Upper lobe of right lung (tissue), 1 donor: ENCODE measurements at places on chromosomes 7 and 10.

DNA sequence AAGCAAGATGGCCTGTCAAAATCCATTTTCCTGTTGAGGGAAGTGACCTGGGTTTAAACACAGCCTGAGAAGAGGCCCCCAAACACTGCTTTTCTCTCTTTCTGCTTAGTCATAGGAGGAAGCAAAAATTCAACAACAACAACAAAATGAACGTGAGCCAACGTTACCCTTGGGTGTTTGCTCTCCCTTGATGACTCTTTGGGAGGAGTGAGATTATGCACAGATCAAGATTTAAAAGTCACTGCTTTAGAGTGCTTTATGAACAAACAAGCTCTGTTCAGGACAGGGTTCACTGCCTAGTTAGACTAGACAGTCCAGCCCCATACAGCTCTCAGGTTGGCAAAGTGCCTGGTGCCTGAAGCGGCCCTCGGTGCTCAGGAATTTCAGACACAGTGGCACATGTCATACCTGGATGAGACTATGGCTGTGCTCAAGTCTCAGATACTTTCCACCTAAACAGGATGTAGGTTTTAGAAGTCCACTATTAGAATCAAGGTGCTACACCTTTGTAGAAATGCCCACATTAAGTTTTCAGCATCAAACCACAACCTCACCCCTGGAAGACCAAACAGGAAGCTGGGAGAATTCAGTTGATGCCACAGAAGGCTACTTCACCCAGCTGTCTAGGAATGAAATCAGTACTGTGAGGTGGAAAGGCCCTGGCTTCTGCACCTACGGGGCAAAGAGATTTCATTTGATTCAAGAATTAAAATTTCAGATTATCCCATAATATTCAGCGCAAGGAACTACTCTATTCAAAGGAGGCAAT, 38.7 kb downstream of the DENND11 start:
- no peak for DNase-seq

- no peak for DNase-seq
Observed at GRCh38 chr10:16943295-16944285, 126.4 kb upstream of the RSU1 start.

DNA sequence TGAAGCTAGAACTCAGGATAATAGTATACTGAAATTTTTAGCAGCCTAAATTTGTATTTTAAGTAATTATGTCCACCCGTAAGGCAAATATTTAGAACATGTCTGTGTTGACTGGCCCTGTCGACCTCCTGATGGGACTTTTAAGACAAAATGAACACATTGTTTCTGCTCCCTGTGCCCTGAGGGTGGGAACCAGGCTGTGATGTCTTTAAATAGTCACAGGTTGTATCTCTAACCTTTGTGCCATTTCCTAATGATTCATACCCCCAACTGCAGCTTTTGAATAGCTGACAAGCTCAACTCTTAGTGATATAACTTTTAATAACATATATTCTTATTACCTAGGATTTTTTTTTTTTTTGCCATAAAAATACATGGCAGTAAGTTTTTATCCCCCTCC, 494.9 kb upstream of the AKR1E2 start:
- no peak for DNase-seq

GRCh38 chr10:56091872-56092271, 269.2 kb downstream of the ZWINT start:
- no peak for DNase-seq

DNA sequence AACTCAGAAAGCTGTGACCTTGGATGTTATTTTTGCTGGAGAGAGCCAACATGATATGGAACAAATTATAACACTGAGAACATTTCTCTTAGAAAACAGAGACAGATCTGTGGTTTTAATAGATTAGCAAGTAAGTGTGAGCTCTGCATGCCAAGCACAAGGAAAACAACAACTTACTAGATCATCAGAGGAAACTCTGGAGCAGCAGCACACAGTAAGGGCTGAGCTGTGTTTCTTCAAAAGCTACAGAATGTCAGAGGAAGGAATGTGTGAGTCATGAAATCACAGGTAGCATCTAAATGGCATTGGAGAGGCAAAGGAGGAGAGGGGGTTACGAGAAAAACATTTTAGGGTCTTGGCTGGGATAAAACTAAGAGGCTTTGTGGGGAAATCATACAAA, 283.4 kb upstream of the FZD8 start:
- DNase-seq: no peak

GRCh38 chr10:121289800-121290199, 308.4 kb downstream of the FGFR2 start:
- no peak for DNase-seq

- no peak for DNase-seq
Observed at GRCh38 chr7:87575521-87575920, 25.2 kb downstream of the ABCB1 start.

GRCh38 chr7:81297317-81297716, 378.5 kb upstream of the SEMA3C start:
- no peak for DNase-seq

DNA sequence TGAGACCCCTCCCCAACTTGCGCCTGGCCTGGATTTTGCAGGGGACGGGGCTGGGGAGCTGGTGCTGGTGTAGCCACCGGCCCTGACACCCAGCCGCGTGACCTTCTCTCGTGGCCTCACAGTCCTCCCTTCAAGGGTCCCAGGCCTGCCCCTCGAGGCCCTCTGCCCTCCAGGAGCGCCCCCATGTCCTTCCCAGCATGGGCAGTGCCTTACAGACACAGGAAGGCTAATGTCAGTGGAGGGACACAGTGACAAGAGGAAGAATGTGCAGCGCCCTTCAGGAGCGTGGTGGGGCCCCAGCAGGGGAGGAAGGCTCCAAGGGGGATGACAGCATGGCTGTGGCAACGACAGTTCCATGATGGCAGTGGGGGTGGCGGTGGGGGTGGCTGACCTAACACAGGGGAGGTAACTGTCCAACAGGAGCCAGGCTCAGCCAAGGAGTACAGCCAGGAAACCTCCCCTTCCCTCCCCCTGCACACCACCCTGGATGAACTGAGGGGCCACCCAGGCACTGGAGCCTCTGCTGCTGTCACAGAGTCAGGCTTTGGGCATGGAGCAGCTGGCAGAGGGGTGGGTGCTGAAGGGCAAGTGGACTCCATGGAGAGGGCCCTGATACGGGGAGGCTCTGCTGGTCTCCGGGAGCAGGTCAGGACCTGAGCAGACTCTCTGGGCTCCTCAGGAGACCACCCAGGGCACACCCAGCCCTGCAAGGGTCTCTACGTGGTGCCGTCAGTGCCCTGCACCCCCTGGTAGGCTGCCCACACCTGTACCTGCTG, 76.0 kb upstream of the RET start:
- peak; percentile 55 for DNase-seq

DNA sequence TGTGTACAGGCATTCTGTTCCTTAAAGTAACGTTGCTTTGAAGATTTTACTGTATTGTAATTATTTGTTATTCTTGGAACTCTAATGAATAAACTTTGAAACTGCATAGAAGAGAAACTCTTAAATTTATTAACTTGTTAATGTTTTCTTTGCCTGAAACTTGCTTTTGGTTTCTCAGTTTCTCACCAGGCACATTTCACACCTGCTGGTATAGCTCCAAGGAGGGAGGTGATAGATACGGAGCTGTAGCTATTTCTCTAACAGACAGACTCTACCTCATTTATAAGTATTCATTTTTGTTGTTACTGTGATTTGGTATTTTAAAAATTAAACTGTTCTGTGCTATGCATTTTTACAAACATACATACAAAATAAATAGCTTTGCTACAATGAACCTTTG, 32.7 kb downstream of the R3HCC1L start:
- DNase-seq: no peak

DNA sequence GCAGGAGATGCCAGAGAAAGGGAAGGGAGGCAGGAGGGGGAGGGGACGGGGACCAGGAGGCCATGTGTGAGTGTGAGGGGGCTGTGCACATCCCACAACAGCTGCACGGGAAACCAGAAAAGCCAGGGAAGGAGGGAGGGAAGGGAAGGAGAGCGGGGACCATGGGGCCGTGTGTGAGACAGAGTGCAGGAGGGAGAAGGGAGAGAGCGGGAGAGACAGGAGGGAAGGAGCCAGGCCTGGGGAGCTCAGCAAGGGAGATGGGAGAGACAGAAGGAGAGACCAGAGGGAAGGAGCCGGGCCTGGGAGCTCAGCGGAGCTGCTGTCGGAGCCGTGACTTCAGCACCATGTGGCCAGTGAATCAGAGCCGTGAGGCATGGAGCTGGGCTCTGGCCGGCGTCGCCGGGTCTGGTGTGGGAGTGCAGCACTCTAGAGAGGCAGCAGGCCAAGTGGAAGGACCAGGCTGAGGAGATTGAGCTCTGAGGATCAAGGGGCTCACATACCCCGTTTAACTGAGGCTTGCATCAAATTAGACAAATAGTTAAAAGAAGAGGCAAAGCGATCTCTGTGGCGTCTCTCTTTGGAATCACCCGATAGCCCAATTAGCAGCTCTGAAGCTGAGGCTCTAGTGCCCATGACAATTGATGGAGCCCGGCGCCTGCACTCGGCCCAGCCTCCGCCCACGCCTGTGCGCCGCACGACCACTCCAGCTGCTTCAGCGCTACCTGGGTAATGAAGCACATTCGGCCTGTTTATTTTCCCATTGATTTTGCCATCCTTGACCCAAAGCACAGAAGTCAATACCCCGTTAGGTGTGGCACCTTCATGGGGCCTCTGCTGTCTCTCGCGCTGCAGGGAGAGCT, 150.4 kb downstream of the MAD1L1 start:
- DNase-seq: no peak

DNA sequence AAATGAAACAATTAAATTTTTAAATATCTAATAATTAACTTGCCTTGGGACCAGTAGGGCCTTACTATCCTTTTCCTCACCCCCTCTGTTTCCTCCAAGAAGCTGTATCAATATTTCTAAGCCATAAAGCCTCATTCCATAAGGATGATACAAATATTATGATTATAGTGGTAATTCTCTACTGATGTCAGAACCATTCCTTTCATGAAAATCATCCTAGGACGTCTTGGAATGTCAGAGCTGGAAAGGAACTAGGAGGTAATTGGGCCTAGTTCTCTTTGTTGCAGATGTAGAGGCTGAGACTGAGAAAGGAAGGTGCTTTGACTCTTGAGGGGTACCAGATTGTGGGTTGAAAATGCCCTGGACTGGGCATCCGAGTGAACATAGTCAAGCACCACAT, 766.7 kb upstream of the GHITM start:
- DNase-seq: no peak

GRCh38 chr7:97022491-97023306, 1.9 kb downstream of the DLX5 start:
- no peak for DNase-seq

DNA sequence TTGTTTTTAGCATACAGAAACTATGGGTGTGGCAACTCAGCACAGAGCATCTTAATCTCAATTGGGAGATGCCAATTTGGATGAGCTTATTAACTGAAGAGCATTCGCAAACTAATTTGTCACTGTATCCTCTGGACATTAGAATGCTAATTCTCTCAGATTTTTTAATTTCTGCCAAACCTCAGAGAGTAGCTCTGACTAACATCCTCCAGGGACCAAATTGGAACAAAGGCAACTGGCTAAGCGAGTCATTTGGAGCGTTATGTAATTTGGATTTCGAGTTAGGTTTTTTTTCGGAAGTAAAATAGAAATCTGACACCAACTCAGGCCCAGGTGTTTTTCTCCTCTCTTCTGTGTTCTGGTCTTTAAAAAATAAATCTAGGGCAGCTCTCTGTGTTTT, 201.9 kb downstream of the BMPER start:
- no peak for DNase-seq

GRCh38 chr7:69276011-69276729, 322.1 kb upstream of the AUTS2 start:
- no peak for DNase-seq

DNA sequence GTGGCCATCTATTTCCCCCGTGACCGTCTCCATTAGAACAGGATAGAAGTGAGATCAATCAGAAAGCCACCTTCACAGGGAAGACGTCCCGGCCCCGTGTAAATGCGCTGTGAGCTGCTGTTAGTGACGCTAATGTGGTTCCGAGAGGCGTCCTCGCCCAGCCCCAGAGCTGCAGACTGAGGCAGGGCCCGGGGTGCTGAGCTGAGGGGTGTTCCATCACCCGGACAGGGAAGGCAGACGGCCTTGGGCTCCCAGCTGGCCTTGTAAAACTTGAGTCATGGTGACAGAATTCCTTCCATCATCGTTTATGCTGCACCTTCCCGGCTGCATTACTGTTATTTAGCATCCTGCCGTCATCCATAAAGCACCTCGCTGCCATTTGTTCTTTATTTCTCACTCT, 195.3 kb upstream of the CTBP2 start:
- no peak for DNase-seq

- no peak for DNase-seq
Observed at GRCh38 chr10:121851786-121852185, 76.0 kb downstream of the ATE1 start.

DNA sequence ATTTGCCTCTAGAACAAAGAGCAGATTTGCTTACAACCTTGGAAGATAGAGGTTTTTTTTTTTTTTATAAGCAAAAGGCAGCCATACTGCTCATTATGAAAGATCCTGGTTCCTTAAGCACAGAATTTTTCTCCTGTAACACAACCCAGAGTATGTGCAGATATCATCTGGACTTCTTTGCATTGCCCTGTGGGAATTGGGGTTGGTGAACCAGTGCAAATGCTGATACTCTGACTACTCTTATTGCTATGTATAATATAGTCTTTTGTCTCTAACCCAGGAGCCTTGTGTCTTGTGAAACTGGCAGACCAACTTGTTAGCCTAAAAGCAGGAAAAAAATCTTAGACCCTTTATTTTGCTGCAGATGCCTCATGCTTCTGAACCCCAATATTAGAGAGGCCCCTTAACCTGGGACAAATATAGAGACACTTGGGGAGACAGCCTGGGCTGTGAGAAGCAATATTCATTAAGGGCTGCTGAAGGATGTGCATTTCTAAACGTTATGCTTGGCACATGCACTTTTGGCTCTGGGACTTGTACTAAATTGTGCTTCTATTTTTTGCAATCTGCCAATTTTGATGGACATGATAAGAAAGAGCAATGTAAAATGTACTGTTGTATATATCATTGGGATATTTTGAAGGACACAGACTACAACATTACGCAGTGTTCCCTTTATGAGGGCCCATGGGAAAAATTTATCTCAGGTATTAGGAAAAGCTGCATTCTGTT, 78.9 kb downstream of the ANLN start:
- no peak for DNase-seq

GRCh38 chr10:24816868-24817396, 93.2 kb upstream of the ARHGAP21 start:
- no peak for DNase-seq

GRCh38 chr10:102344067-102344466, 51.4 kb upstream of the NFKB2 start:
- DNase-seq: no peak

DNA sequence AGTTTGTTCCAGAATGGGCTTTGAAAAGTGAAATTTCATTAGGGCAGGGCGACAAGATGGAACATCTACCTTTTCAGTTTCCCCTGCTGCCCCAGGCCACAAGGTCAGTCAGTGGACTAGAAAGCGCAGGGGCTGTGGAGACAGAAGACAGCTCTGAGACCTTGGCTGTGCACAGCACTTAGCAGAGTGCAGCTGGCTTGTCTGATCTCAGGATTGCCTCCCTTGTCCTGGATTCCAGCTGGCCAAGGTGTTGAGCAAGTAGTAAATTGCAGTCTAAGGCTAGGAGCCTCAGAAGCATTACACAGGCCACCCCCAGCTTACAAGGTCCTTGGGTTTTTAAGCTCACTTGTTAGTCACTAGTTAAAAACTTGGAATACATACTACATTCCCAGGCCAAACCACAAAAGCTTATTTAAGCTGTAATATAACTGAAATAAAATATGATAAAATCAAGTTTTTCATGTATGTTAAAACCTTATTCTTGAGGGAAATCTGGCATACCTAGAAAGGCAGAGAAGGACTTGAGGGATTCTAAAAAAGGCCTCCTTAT, 67.3 kb upstream of the NPY start:
- no peak for DNase-seq

- DNase-seq: no peak
Observed at GRCh38 chr7:130741331-130741995, 7.5 kb upstream of the KLF14 start.

- DNase-seq: no peak
Observed at GRCh38 chr10:785089-785860, 95.8 kb upstream of the DIP2C start.
